ENCODE measurements at places on chromosomes 1 and 21.

DNA sequence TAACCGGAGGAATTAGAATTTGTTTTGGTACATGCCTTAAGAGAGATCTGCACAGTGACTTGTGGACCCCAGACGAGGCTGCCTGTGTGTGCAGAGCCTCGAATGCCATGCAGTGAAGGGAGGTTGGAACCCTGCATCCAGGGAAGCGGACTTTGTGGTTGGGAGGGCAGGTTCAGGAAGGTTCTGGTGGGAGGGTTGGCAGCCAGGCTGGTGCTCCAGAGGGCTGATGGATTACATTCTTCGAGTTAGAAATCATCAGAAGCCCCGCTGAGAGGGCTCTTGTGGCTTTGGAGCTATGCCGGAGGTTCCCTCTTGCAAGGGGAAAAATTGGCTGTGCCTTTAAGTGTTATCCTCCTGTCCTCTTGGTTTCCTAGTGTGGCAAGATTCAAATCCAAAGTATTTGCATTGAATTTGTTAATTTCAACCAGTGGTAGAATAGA lies 21.1 kb downstream of the ROR1 start:
- DNase-seq: peak; percentile 14

- DNase-seq: no peak
These were observed 1.8 kb downstream of the SMYD2 start for GRCh38 chr1:214282630-214283242.

GRCh38 chr1:101285922-101286570 lies 49.2 kb downstream of the S1PR1 start:
- DNase-seq: no peak

GRCh38 chr1:208291923-208292711 lies 47.9 kb upstream of the PLXNA2 start:
- no peak for DNase-seq

DNA sequence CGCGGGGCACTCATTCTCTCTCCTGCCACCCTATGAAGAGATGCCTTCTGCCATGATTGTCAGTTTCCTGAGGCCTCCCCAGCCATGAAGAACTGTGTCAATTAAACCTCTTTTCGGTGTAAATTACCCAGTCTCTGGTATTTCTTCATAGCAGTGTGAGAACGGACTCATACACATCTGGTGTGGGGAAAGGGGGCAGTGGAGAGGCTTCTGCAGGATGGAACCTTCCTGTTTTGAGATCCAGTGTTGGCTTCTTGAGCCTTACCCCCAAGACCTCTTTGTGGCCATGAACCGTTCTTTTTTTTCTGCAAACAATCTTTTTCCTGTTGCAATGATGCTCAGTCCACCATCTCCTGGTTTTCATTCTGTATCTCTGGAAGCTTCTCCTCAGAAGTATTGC lies 248.4 kb downstream of the PRDM2 start:
- no peak for DNase-seq

DNA sequence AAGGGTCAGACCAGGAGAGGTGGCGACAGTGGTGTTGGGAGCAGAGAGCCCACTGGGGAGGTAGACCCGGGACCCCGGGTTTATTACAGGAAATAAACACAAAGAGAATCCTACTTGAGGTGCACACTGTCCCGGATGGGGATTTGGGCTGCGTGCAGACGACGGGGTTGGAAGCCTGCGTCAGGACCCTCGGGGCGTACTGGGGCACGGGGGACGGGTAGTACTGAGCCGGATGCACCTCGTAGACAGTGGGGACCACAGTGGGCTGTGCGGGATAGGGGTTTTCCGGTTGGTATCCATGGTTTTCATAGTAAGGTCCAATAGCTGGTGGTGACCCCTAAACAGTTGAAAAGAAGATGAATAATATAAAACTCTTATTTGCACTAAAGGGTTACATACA lies 13.7 kb downstream of the TMPRSS2 start:
- DNase-seq: no peak

- no peak for DNase-seq
These were observed 2.4 kb upstream of the PTPRC start for GRCh38 chr1:198636391-198636790.

GRCh38 chr1:26391450-26391849 lies 18.9 kb upstream of the ZNF683 start:
- DNase-seq: peak; percentile 34

DNA sequence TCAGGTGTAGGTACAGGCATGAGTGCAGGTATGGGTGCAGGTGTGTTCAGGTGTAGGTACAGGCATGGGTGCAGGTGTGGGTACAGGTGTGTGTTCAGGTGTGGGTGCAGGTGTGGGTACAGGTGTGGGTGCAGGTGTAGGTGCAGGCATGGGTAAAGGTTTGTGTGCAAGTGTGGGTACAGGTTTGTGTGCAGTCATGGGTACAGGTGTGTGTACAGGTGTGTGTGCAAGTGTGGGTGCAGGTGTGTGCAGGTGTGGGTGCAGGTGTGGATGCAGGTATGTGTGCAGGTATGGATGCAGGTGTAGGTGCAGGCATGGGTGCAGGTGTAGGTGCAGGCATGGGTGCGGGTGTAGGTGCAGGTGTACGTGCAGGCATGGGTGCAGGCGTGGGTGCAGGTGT lies 79.4 kb upstream of the ACTL8 start:
- DNase-seq: peak; percentile 61

GRCh38 chr1:230594214-230594773 lies 48.0 kb upstream of the COG2 start:
- no peak for DNase-seq

DNA sequence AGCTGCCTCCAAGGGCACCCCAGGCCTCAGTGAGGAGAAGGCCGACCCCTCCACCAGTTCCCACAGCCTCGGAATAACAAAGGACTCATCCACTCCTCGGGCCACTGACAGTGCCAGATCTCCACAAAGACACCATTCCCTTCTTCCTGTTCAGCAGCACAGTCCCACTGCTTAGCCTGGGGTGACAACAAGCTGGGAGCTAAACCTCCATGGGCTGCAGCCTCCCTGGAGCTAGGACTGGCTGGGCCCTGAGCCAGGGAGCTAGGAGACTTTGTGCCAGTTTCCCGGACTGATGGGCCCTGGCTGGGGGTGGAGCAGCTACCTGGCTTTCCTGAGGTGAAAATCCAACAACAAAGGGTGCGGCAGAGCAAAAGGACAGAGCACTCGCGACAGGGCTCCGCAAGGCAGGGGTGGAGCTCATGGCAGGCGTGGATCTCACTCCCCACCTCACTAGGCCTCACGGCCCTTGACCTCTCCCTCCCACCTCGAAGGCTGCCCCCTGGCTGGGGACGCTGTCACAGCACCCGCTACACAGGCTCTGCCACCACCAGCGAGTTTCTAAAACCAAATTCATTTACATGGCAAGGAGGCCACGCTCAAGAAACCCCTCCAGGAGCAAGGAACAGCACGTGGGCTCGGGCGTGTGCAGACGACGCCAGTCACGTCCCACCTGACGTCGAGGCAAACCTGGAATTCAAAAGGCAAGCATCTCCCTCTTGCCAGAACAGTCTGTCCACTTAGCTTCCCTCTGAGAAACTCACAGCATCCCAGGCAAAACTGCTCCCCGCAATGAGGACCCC lies 13.8 kb downstream of the SLC35E2B start:
- DNase-seq: no peak

GRCh38 chr1:74674278-74675048 lies 871 bp upstream of the ERICH3 start:
- no peak for DNase-seq
